Activated CD4-positive, alpha-beta memory T cell treated with anti-CD3 and anti-CD28 coated beads, Interleukin-2, amount 10 ng/mL, durations not matched to agents 7 days and 5 days (primary cell): ENCODE measurements at places on chromosomes 5 and 9.

DNA sequence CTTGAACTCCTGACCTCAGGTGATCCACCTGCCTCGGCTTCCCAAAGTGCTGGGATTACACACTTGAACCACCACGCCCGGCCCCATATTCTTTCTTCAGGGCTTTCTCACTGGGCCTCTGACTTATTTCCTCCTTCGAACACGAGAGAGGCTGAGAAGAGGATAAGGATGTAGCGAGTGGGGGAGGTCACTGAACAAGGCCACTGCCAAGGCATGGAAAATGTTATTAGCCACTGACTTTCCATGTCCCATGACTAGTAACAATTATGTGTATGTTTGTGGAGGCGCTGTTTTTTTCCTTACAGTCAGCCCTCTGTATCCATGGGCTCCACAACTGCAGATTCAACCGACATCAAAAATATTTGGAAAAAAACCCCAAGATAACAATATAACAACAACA lies 12.3 kb upstream of the FCHSD1 start:
- DNase-seq = no peak

- no peak for DNase-seq
These were observed 7.8 kb downstream of the GZMA start for GRCh38 chr5:55110217-55110616.

DNA sequence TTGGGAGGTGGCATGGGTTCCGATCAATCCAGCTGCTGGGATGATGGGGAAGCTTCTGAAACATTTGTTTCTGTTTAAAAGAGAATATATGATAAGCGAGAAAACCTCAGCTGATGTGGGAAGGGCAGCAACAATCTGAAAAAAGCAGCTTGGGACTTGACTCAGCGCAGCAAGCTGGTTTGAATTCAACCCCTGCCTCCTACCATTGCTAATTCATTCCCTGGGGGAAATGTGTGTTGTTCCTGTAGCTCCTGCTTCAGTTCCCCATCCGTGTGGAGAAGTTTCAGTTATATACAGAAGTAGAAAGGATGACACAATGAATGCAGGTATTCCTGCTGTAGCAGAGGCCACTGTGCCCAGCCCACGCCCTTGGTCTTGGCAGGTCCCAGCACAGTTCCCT lies 145.1 kb downstream of the NXNL2 start:
- DNase-seq = no peak

DNA sequence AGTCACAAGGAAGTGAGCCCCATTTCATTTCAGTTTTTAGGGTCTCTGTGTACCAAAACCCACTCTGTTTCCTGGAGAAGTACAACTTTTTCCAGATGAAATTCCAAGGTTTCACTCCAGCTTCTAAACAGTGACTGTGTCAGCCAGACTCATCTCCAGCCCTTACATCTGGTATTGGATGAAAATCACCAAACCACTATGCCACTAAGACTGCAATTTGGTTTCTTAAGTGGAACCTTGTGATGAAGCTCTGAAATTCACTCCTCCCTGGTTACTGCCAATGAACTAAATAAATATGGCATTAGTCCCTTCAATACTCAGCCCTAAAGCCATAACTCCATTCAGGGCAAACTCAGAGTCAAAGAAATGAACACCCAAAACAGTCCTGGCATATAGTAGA lies 211.2 kb upstream of the DAPK1 start:
- DNase-seq = no peak

DNA sequence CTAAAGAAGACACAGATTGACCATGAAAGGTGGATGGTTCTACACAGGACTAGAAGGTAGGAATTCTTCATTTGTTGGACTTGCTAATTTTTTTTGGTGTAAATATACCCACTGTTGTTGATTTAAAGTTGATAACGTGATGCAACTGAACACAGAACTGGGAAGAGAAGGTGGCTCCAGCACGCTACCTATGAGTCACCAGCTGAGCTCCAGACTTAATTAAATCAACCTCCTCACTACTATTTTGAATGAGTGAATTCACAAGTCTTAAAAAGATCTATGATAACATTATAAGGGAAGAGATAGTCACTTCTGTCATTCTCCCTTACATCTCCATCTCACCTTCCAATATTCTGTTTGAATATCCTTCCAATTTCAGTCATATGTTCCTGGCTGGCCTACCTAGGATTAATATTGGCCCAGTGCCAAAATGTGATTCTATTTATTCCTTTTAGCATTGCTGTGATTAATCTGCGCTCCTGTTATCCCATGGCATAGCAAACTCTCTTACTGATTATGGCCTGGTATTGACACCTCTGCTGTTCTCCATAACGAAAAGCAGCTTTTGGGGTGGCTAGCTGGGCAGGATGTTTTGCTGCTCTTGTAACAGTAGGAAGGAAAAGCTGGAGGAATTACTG lies 135.9 kb upstream of the CCDC152 start:
- DNase-seq = no peak

DNA sequence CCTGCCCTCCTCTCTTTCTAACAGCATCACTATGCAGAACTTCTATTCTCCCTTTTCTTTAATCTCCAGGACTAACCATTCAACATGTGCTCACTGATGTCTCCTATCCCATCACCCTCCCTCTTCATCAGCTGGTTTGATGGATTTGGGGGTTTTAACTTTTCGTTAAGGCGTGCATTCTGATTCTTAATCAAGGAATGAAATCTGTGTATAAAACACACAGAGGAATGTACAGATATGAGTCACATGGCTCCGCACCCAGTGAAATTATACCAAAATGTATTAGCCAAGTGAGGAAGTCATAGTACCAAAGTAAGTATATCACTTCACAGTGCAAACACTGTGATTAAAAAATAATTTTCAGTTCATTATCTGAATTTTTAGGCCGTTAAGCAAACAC lies 35.2 kb downstream of the MARCHF11 start:
- DNase-seq = no peak

DNA sequence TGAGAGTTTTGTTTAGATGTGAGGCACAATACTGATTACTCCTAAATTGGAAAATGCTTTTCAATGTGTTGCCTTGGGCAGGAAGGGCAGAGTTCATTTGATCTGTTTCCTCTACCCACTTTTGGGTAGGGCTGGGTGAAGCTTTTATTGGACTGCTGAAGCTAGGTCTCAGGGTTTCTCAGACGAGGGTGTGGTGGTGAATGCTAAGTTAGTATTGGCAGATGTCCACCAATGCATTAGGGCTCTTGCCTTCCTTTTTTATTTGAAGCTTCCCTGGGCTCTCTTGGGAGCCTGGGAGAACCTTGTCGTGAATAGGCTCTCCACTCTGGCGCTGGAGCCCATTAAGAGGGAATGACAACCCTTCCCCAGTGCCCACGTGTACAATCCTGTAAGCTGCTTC lies 23.1 kb downstream of the SPTAN1 start:
- DNase-seq = no peak

GRCh38 chr5:90809311-90810056 lies 250.9 kb downstream of the ADGRV1 start:
- DNase-seq = no peak

- DNase-seq = no peak
These were observed 7.5 kb downstream of the ZNF366 start for GRCh38 chr5:72499730-72500129.

DNA sequence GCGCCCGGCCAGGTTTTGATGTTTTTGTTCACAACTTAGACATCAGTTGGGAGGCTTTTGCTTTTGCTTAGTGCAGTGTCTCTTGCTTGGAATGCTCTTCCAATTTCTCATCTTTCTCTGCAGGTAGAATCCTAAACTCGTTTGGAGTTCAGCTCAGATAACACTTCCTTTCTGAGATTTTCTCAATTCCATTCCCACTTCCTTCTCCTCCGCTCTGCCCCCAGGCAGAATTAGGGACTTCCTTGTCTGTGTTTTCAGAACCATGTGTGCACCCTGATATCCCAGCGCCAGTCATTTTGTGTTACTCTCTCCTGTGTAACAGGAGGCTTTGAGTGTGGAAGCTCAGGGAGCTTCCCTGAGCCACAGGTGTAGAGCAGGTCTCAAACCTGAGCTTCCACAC lies 171.0 kb downstream of the INSYN2B start:
- no peak for DNase-seq

DNA sequence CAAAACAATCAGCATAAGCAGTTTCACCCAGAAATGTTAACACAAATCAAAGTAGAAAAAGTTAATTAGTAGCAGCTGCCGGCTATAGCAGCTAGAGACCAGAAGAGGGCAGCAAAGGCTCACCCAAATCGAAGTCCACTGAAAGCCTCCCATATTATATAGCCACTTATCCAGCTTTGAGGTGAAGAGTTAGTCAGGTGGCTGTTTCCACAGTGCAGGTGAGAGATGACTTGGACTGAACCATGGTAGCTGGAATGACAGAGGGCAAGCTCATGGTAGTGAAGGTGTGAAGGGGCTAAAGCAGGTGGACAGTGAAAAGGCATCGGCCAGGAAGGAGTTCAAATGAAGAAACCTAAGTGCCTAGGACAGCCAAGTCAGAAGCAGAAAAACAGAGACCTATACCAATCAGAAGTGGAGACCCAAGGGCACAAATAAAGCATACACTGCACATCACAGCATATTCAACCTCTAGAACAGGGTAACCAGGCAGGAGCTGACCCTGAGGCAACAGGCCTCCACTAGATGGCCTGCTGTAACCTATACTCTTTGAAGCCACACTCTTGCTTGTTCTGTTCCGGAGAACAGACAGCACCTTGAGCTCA lies 7.2 kb upstream of the RNF38 start:
- DNase-seq = peak; percentile 60

DNA sequence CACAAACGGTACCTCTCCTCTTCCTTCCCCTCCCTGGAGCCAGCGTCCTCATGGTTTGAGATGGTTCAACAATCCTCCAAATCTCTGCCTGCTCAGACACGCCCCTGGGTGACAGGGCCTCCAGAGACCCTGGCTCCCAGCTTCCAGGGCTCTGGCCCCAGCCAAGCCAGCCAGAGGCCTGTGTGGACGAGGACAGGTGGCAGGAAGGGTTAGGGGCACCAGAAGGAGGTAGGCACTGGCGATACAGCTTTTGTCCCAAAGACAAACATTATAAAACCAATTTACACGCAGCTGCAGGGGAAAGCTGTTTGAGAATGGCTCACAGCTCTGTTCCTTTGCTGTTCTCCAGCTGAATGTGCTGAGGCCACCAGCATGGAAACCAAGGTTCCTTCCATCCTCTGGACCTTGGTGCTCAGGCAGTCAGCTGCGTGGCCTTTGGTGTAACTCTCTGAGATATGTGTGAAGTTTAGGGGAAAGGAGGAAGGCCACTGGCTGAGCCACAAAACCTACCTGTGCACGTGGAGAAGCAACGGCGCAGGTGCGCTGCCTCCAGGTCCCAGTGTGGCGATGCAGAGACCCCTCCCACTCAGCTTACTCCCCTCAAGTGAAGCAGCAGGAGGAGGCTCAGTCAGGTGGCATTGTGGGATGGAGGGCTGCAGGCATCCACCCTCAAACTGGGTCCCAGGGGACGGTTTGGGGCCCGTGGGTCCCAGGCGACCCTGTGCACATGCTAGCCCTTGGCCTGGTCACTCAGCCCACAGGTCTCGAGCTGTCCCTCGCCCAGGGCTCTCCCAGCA lies 4.3 kb upstream of the QRFP start:
- no peak for DNase-seq

- peak; percentile 46 for DNase-seq
These were observed 114.9 kb upstream of the NFIB start for GRCh38 chr9:14428781-14429230.

DNA sequence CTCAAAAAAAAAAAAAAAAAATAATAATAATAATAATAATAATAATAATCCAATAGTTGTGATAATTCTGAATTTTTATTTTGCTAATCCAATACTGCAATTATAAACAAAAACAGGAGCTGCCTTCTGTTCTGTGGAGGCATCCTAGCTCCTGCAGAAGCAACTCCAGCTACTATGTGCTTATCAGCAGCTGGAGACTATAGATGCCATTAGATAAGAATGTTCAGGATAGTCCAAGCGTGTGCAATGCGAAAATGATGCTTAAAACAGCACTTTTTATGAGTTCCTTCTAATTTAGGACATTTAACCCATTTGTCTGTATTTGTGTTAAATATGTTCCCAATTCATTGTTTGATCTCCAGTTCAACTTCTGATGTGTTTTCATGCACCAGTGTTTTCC lies 220.6 kb upstream of the RASEF start:
- DNase-seq = no peak
